ENCODE measurements at places on chromosomes 3 and 15.

DNA sequence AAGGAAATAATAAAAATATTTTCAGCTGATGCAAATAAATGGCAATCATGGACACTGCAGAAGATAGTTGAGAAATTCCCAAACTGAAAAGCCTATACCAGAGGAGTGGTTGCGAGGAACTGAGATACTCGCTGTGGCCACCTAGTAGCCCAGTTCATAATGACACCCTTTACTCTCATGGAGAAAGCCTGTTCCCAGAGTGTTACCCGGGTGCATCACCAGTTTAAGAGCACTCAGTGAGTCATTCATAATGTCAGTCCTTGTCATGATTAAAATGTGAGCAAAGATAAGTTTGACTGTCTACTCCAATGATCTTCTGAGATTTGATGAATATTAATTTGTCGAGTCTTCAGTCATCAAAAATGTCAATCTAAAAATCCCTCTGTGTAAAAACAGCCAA lies 138.4 kb upstream of the LRRC3B start:
- DNase-seq: no peak

- peak; percentile 64 for DNase-seq
Measured at GRCh38 chr15:78108300-78109084, 16.1 kb downstream of the SH2D7 start.

- no peak for DNase-seq
Measured at GRCh38 chr15:79903144-79903543, 6.3 kb upstream of the MTHFS start.

DNA sequence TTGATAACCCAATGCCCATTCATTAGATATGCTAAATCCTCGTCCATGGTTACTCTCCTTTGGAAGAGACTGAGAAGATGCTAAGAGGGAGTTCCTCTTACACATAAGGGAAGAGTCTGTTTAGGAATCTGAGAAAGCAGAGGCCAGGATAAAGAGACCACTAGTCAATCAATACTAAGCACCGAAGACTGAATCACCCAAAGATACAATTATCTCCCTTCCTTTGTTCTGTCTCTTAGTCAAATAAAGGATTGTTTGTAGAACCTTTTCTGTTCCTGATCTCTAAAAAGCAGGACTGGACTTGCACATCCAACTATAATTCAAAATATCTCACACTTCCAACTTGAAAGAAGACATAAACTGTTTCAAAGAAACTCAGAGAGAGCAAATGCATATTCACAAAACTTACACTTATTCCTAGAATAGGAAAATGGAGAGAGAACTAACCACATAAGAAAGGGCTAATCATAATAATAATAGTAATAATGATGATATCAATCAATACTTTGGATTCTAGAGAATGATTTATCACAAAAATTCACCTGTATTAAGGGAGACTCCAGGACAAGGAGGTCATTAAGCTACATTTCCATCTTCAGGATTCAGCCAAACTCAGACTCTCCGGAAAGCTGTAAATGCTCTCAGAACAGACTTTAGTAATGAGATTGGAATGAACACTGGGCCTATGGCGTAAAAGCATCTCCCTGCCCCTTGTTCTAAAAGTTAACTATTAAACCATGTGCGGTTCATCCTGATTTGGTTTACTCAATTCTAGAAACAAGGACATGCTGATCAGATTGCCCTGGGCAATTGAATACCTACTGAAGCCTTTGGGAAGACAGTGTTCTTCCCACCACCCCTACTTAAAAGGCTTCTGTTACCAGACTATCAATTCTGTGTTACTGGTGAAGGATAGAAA lies 401.5 kb downstream of the ZBTB20 start:
- DNase-seq: no peak

DNA sequence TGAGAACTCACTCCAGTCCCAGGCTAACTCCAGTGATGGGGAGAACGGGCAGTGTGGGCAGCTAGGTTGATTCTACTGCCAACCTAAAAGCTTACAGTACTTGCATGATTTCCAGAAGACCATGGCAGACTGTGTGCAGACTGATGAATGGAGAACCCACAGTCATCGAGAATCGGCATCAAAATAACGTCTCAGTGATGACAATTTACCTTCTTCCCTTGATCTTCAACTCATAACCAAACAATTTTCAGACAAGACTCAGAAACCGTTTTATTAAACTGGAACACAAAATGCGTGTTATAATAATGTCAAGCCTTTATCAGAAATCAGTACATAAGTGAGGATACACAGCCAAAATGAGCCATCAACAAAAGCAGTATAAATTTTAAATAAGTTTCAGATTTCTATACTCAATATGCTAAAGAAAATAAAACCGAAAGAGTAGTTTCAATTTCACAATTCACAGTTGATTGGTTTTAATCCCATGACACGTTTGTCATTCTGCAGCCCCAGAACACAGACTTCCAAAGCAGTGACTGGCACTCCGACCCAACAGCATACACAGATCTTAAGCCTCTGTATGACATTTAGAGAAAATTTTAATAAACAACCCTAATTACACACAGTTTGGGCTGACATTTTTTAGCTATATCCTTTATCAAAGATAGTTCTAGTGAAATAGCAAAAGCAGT lies 54.5 kb downstream of the ZMAT3 start:
- DNase-seq: no peak

- DNase-seq: no peak
Measured at GRCh38 chr15:78673917-78674444, 33.0 kb upstream of the CHRNB4 start.

GRCh38 chr3:153404157-153404556 lies 242.1 kb downstream of the RAP2B start:
- no peak for DNase-seq

All from stimulated activated CD4-positive, alpha-beta T cell treated with anti-CD3 and anti-CD28 coated beads, TNF-alpha, amount 100 ng/mL, for 4 hours (primary cell).